Chondrocyte (in vitro differentiated cells): ENCODE measurements at places on chromosomes 16 and 17.

DNA sequence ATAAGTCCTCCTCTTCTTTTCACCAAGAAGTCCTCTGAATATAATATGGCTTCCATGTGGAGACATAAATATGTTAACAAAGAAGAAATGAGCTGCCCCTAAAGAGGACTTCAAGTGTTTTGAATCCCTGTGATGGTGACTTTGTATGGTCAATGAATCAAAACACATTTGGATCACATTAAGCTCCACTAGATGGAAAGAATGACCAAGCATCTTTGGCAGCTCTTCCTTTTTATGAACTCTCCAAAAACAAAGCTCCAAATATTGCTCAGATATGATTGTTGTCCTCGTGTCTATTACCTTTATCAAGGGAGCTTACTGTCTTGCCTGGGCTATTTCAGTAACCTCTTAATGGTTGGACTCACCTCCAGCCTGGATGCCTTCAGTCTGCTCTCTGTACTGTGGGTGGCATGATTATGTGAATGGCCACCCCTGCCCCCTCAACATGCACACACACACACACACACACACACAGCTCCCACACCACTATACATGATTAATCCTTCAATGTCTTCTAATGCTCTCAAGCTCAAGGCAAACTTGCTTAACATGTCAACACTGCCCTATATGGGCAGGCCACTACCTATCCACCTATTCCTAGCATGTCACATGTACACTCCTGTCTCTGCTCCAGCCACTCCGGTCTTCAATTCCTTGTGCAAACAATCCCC lies 346.6 kb upstream of the SALL1 start:
- no peak for DNase-seq
- no peaks in the 10 kb centered on the region for H3K4me1 ChIP-seq
- H3K27me3 ChIP-seq = no peaks in the 10 kb centered on the region
- no peak overlapping the region for H3K27ac ChIP-seq
- H3K4me3 ChIP-seq = no peak overlapping the region

DNA sequence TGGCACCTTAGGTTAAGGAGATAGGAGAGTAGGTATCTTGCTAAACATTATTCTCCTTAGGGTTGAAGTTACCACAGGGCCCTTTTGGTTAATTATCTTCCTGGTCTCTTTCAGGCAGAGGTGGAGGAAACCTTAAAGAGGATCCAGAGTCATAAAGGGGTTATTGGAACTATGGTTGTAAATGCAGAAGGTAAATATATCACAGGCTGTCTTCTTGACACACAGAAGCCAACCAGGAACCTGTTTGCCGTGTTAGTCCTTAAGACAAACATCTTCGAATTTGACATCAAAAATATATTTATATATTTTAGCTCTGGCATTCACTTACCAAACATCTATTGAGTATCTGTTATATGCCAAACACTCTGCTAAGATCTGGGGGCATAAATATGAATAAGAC lies 2.4 kb downstream of the DYNLRB2 start:
- DNase-seq = no peak
- H3K4me3 ChIP-seq = no peak overlapping the region
- H3K27ac ChIP-seq = no peak overlapping the region
- H3K27me3 ChIP-seq = peaks cover 9% of the 10 kb centered on the region

GRCh38 chr17:48769009-48769675 lies 40.6 kb upstream of the HOXB13 start:
- no peak overlapping the region for H3K4me3 ChIP-seq
- H3K4me1 ChIP-seq = no peaks in the 10 kb centered on the region
- H3K27ac ChIP-seq = no peak overlapping the region
- H3K36me3 ChIP-seq = no peaks in the 10 kb centered on the region

DNA sequence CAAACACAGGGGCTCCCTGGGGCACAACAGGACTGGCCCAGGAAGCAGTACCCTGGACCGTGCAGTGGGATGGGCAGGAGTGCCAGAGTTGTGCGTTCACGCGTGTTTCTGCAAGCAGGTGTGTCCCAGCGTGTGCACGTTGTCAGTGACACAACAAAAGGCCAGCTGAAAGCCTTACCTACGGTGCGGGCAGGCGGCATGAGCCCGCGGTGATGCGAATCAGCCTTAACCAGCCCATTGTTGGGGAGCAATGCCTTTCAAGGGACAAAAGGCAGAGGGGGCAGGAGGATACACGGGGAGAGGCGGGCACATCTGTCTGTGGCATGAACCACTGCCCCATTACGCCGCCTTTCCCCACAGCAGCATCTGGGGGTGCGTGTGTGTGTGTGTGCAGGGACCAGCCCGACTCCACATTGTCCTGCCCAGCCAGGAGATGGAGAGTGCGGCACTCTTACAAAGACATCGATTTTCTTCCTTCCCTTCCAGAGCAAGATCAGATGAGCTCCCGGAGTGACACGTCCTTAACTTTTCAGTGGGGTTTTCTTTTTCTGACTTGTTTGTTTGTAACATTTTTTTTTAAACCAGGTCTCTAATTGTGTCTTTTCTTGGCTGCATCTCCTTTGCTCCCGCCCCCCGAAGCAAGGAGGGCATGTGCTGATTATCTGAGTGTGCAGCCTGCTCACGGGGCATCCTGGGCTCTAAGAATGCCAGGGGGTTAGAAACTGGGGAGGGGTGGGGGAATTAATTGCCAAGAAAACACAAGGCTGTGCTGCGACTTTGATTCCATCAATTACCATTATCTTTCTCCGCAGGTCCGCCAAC lies 158.1 kb downstream of the ZNF423 start:
- no peak overlapping the region for H3K27ac ChIP-seq
- H3K27me3 ChIP-seq = no peaks in the 10 kb centered on the region
- no peak for DNase-seq
- no peak overlapping the region for H3K4me3 ChIP-seq

DNA sequence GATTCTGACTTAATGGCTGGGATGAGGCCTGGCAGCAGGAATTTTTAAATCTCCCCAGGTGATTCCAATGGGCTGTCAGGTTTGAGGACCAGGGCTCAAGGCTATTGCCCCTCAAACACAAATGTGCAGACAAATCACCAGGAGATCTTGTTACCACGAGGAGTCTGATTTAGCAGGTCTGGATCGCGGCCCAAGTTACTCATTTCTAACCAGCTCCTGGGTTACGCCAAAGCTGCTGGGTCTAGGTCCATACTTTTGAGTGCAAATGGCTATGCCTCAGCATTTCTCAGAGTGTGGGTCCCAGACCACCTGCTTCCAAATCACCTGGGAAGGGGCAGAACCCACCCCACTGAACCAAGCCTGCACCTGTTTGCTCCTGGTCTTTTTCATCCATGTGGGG lies 33.1 kb downstream of the CNGB1 start:
- peaks cover 17% of the 10 kb centered on the region for H3K27me3 ChIP-seq
- H3K4me1 ChIP-seq = no peaks in the 10 kb centered on the region
- H3K36me3 ChIP-seq = no peaks in the 10 kb centered on the region
- no peak for DNase-seq
- no peak overlapping the region for H3K27ac ChIP-seq
- no peak overlapping the region for H3K4me3 ChIP-seq

DNA sequence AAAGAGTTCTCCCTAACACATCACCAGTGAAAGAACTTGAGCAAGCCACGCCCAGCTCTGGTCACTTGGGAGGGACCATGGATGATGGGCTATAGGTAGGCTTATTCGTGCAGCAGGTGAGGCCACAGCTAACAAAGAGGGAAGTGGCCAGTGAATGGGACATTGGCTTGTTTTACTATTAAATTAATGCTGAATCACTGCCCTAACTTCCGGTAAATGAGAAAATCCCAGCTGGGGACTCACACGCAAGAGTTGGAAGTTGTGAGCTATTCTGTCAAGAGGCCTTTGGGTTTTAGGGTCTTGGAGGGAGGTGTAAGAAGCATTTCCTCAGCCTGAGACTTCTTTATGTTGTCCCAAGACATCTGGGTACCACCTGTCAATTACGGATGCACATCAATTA lies 315.3 kb downstream of the XYLT1 start:
- no peaks in the 10 kb centered on the region for H3K4me1 ChIP-seq
- H3K36me3 ChIP-seq = no peaks in the 10 kb centered on the region
- no peak overlapping the region for H3K27ac ChIP-seq
- H3K4me3 ChIP-seq = no peak overlapping the region

DNA sequence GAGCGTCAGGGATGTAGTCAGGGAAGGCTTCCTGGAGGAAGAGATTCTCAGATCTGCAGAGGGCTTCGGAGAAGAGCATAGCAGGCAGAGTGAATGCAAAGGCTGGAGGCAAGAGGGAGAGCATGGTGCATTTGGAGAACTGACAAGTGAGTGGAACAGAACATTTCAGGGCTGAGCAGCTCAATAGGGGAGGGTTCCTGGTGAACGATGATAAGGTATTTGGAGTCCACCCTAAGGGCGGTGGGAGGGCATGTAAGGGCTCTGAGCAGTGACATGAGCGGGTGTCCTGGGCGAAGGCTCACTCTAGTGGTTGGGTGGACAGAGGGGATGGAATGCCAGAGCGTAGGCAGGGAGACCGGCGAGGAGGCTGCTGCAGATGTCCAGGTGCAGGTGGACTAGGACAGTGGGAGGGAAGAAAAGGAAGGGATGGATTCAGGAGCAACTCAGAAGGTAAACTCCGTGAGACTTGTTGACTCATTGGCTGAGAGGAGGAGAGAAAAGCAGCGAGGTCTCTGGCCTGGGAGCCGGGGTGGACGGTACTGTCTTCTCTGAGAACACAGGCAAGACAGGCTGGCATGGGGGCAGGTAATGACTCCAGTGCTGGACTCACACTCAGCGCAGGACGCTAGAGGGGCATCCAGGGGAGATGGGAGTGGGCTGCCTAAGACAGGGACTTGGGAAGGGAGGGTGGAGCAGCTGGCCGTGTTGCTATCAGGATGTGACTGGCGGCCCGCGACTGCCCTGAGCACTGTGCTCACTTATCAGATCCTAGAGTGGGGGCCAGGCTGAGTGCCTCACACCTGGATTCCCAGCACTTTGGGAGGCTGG lies 1.4 kb upstream of the PITPNA start:
- no peaks in the 10 kb centered on the region for H3K27me3 ChIP-seq
- peaks cover 23% of the 10 kb centered on the region for H3K4me1 ChIP-seq
- peak overlapping the region; percentile 17 for H3K4me3 ChIP-seq
- DNase-seq = no peak

DNA sequence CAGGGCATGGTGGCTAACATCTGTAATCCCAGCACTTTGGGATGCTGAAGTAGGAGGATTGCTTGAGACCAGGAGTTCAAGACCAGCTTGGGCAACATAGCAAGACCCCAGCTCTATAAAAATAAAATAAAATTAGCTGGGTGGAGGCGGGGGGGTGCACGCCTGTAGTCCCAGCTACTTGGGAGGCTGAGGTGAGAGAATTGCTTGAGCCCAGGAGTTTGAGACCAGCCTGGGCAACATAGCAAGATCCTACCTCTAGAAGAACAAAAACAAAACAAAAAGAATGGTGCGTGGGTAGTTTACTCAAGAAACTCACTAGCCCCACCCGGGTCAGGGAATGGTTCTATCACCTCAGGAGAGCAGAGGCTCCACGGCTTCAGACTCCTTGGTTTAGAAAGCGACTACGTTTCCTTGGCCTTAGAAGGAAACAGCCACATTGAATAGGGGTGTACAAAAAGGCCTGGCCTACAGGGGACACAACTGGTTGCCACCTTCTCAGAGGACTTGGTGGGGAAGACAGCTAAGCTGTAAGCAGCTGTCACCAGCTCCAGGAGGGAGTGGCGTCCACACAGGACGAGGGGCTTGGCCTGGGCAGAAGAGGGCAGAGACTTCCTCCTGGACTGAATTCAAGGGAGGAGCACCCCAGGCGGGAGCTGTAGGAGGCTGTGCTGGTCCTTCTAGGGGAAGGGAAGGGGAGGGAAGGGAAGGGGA lies 716 bp downstream of the TK1 start:
- H3K27ac ChIP-seq = peak overlapping the region; percentile 17
- H3K4me1 ChIP-seq = peaks cover 27% of the 10 kb centered on the region
- peaks cover 3% of the 10 kb centered on the region for H3K36me3 ChIP-seq
- no peaks in the 10 kb centered on the region for H3K27me3 ChIP-seq

DNA sequence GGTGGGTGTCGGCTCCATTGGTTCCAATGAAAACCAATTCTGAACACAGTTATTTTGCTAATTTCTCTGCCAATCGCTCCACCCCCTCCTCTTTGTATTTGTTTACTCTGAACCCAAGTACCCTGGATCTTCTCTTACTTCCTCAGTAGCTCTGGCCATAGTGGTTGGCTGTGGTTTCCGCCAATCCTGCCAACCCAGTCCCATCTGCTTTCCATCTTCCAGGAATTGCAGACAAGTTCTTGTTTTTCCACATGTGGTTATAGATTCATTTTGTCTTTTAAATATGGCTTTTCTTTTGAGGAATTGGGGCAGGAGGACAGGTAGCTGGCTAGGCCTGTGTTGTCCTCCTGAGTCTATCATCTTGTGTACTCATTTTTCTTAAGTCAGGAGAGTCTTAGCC lies 92.0 kb downstream of the CYLD start:
- DNase-seq = no peak
- no peak overlapping the region for H3K4me3 ChIP-seq
- H3K27me3 ChIP-seq = peaks cover 13% of the 10 kb centered on the region
- no peaks in the 10 kb centered on the region for H3K4me1 ChIP-seq
- no peaks in the 10 kb centered on the region for H3K36me3 ChIP-seq
- no peak overlapping the region for H3K27ac ChIP-seq

GRCh38 chr17:44219108-44219615 lies 313 bp downstream of the UBTF start:
- no peaks in the 10 kb centered on the region for H3K27me3 ChIP-seq
- H3K4me3 ChIP-seq = peak overlapping the region; percentile 22
- DNase-seq = no peak
- peaks cover 39% of the 10 kb centered on the region for H3K4me1 ChIP-seq

DNA sequence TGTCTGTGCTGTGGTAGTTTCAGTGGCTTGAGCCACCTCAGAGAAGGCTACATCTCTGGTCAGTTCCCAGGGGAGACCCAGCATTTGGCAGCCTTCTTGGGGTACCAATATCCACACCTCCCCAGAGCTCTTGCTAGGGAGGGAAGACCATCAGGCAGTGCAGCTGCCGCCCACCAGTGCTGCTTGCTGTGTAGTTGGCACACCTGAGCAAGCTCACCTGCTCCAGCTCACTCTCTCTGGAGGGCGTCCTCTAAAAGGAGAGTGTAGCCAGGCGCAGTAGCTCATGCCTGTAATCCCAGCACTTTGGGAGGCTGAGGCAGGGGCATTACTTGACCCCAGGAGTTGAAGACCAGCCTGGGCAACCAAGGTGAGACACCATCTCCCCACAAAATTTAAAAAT lies 29.8 kb downstream of the CDIP1 start:
- no peak overlapping the region for H3K27ac ChIP-seq
- H3K27me3 ChIP-seq = no peaks in the 10 kb centered on the region
- H3K4me3 ChIP-seq = no peak overlapping the region
- peaks cover 7% of the 10 kb centered on the region for H3K4me1 ChIP-seq
- no peak for DNase-seq
